Daoy (cell line): ENCODE measurements at places on chromosomes 5 and 9.

- DNase-seq: peak; percentile 5
Observed at GRCh38 chr5:26553079-26553478, 485.3 kb downstream of the CDH9 start.

- no peak for DNase-seq
Observed at GRCh38 chr9:13823026-13823425, 490.9 kb downstream of the NFIB start.

GRCh38 chr9:124342776-124343485, 72.3 kb downstream of the PSMB7 start:
- DNase-seq: peak; percentile 99

DNA sequence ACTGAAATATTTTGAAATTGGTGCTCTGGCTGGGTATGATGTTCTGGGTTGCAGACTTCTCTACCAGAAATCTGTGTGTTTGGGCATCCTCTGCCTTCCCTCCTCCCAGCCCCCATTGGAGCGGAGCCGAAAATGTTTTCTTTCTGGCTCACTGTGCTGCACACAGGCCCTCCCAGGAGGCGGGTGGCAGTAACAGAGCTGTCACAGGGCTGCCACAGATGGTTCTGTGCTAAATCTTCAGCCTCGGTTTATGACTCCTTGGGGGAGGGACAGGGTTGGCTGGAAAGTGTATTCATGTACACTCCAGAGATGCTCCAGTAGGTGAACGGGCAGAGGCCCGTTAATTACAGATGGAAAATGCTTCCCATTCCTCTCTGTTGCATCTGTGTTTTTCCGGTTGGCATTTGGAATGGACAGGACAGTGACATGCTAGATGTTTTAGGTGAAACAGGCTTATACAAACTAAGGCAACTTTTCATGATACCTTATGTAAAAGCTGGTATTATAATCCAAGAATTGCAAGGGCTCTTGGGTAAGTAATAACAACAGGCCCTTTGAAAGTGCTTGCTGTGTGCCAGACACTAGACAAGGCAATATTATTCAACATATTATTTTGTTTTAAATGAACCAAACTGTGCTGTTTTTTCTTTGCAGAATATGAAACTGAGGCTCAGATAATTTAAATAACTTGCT, 180.2 kb downstream of the ADCY2 start:
- DNase-seq: no peak
